ENCODE measurements at places on chromosomes 11 and 22.
A peak's percentile ranks its signal among the peaks of the same experiment; 100 is the strongest.

DNA sequence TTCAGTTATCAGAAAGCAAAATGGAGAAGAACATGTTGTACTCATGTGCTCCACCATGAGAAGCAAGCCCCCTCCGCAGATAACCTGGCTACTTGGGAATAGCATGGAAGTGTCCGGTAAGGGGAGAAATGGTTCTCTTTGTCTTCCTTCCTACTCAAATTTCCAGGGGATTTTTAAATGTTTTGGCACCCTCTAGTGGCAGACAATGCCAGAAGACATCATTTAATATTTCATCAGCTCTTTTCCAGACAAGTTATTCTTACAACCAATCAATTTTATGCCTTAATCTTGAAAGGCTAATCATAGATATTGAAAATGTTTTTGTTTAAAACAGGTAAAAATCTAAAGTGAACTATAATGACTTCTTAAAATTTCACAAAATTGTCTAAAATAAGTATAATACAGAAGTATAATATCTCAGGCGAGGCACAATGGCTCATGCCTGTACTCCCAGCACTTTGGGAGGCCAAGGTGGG is 15.7 kb downstream of the CRTAM start:
- peak; percentile 71 for DNase-seq

- no peak for DNase-seq
Observed at GRCh38 chr11:47329987-47330931, 22.2 kb downstream of the MYBPC3 start.

- DNase-seq = no peak
Observed at GRCh38 chr11:13761250-13761649, 92.8 kb downstream of the FAR1 start.

DNA sequence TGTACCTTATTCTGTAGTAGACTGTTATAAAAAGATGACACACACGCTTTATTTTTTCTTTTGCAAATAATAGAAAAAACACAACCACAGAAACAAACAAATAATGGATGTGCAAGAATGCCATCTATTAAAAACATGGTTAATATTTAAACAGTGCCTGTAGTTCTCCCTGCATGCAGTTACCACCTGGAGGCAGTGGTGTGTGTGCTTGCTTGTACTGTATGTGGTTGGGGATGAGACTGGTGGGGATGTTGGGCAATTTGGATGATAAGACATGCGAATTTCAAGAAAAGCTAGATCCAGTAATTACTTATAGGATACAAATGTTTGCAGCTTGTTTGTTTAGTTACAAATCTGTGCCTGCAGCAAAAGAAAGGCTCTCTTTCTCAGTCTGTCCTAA is 3.6 kb downstream of the C11orf87 start:
- DNase-seq = no peak

DNA sequence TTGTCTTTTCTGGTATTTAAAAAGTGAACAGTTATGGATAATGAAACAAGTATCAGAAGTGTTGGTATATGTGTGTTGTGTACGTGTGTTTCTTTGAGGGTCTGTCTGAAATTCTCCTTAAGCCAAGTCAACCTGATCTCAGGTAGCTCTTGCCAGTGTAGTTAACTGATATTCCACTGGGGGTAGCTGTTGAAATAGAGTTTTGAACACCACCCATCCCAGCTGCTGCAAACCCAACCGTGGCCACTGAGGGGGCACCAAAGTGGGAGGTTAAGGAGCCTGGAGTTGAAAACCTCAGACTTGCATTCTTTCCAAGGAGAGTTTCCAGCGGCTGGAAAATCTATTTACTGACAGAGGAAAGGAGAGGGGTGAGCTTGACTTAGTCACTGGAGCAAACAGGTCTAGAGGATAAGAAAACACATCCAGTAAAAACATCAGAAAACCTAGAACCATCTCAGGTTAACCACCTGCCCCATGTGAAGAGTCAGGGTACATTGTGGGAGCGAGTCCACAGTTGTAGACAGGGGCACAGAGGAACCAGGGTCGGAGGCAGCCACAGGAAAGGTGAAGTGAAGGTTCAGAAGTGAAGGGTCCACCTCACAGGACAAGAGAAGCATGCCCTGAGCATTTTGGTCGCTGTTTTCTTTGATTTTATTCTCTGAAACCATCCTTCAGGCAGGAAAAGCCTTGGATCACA is 8.8 kb upstream of the CUL5 start:
- no peak for DNase-seq

GRCh38 chr11:46026606-46027293 is 94.5 kb downstream of the PHF21A start:
- no peak for DNase-seq

DNA sequence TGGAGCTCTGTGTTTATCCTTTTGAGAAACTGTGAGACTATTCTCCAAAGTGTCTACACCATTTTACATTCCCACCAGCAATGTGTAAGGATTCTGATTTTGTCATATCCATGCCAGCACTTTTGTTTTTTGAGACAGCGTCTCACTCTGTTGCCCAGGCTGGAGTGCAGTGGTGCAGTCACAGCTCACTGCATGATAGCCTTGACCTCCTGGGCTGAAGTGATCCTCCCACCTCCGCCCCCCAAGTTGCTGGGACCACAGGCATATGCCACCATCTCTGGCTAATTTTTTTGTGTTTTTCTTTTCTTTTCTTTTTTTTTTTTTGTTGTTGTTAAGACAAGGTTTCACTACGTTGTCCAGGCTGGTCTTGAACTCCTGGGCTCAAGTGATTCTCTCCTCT is 35.3 kb downstream of the PPP6R3 start:
- DNase-seq = no peak

- DNase-seq = no peak
Observed at GRCh38 chr22:21758091-21758864, 22.7 kb upstream of the YPEL1 start.

- DNase-seq = no peak
Observed at GRCh38 chr22:44543781-44544477, 45.9 kb upstream of the RTL6 start.

GRCh38 chr11:12503039-12503484 is 125.7 kb downstream of the PARVA start:
- DNase-seq = no peak

- DNase-seq = no peak
Observed at GRCh38 chr11:28793282-28793738, 685.1 kb downstream of the METTL15 start.

GRCh38 chr11:132653237-132653636 is 879.1 kb downstream of the OPCML start:
- DNase-seq = no peak

DNA sequence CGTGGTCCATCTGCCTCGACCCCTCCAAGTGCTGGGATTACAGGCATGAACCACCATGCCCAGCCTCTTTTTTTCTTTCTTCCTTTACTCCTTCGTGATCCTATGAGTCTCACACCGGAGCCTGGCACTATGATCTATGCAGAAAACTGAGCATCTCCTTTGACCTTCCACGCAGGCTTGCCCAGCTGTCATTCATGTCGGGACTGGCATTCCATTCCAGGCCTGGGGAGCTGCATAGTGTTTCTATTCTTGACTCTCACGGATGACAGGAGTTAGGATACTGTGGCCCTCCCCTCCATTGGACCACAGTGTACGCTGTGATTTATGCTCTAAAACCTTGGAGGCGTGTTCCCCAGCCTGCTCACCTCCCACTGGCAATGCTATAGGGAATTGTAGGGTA is 611.8 kb downstream of the BRD1 start:
- DNase-seq = no peak

GRCh38 chr11:111814106-111814505 is 47.9 kb upstream of the PPP2R1B start:
- no peak for DNase-seq

GRCh38 chr11:65227879-65228278 is 33.9 kb upstream of the POLA2 start:
- no peak for DNase-seq

GRCh38 chr22:27630754-27631153 is 170.8 kb downstream of the MN1 start:
- no peak for DNase-seq

GRCh38 chr11:14329702-14330101 is 29.3 kb downstream of the RRAS2 start:
- no peak for DNase-seq

DNA sequence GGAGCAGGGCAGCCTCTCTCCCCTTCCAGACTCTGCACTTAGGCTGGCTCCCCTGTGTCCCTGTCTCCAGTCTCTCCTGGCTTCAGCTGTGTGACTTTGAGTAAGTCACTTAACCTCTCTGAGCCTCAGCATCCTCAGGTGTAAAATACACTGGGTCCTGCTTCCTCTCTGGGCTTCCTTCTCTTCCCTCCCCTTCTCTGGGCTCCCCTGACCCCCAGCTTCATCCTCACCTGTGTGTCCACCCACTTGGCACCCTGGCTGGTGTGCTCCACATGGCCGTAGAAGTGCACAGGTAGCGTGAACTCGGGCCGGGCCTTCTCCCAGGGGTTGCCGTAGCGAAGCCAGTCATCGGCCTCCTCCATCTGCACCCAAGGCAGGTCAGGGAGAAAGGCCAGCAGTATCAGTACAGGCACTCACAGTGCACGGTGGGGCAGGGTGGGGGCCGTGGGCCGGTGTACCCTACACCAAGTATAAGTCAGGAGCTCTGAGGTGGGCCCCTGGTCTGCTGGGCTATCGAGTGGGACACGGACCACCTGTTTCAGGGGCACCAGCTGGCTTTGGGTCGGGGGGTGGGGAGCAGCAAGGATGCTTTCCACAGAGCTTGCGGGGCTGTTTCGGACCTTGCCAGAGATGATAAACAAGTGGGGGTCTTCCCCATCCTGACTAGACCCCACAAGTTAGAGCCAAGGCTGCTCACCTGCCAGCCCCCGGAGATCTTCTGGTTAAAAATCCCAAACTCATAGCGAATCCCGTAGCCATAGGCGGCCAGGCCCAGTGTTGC is 2.0 kb downstream of the PYGM start:
- DNase-seq = no peak

DNA sequence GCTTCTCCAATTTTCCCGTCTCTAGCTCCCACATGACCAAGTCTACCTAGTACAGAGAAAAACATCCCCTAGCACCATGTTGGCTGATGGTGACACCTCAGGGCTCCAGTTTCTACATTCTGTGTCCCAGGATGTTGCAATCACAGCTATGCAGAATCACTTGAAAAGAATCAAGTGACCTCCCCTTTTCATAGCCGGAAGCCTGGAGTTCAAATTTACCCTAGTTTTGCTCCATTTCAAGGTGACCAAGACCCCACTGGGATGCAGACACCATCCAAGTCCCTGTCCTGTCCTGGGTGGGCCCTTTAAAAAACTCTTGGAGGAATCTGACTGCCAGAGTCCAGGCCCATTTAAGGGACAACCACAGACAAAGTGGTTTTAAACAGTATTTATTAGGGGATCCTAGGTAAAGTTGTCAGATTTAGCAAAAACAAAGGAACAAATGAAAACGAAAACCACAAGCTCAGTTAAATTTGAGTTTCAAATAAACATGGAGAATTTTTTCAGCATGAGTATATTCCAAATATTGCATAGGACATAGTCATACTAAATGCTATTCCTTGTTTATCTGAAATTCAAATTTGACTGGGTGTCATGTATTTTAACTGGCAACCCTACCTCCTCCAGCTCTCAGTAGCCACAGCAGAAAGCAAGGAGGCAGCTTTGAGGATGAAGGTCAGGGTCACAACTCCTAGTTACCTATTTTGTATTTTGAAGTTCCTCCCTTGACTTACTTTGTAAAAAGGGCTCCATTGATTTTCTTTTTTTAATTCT is 52.4 kb downstream of the MIAT start:
- DNase-seq = no peak

DNA sequence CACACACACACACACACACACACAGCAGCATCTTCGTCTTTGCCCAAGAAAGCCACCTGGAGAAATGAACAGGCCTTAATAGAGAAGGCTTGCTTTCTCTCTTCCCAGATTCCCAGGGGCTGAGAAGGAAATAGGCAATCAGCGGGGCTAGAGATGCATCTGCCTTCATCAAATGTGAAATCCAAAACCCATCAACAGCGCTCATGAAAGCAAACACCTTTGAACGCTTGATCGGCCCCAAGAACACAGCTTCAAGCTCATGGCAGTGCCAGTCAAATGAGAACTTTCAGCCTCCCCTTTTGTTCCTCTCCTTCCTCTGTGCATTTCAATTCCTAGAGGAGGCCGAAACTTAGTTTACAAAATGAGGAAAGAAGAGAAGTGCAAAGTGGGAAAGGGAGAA is 122.7 kb downstream of the EFCAB6 start:
- no peak for DNase-seq

- no peak for DNase-seq
Observed at GRCh38 chr22:27644566-27644965, 157.0 kb downstream of the MN1 start.

DNA sequence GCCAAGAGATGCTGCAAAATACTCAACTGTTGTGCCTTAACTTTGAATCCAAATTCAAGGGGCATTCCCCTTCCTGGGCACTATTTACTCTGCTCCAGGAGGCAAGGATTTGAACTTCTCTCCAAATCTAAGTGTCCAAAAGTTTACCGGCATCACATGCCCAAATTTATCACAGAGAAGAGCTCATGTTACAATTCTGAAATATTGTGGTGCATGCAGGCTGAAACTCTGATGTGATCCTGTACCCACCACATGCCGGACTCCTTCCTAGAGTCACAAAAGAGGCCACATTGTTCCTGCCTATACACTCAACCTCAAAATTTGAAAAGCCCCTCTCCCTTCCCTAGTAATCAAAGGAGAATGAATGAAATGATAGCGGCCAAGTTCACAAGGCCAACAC is 1.3 kb downstream of the TRAF6 start:
- no peak for DNase-seq

DNA sequence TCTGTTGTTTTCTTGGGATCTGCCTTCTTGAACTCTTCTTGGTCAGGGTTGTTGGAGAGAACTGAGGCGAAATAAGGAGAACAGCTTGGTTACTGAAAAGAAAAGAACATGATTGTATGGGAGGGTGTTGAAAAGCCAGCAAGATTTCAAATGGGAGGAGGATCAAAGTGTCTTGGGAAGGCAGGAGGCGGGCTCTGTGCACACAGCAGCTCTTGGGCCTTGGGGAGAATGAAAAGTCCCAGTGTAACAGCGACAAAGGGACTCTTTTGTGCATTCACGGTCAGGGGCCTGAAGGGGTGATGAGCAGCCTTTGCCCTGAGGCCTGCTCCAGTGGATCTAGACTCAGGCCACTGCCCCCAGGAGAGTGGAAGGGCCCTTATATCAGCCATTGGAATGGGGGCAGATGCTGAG is 135.4 kb downstream of the ADAMTS15 start:
- no peak for DNase-seq
